ENCODE measurements at places on chromosomes 13 and 19.
A peak's percentile ranks its signal among the peaks of the same experiment; 100 is the strongest.

DNA sequence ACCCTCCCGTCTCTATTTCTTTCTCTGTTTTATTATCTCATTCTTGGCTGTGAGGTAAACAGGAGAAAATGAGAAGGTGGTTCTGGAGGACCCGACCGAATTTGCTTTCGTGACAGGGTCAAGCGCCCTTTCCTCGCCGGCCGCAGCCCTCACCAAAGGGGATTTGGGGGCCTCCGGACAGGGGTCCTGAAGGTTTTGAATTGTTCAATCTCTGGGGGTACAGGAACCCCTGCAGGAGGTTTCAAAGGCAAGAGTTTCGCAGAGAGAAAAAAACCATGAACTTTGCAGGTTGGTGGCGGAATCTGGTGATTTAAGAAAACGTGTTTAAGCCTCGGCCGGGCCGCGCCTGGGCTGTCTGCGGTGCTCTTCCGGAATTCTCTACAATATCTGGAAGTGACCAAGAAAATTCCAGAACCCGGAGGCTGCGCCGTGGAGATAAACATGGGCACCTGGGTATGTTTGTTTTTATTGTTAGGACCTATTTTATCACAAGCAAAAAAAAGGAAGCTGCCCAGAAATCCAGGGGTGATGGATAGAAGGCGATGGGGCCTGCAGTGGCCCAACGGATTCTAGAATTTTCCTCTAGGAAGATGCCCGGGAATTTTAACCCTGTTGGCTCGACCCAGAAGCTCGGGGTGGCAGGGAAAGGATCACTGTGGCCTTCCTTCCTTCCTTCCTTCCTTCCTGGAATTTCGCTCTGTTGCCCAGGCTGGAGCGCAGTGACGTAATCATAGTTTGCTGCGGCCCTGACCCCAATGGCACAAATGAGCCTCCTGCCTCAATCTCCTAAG, 14.2 kb upstream of the PTBP1 start:
- no peak for DNase-seq

- no peak for DNase-seq
Measured at GRCh38 chr13:25727250-25727649, 324.6 kb downstream of the SHISA2 start.

GRCh38 chr13:34546344-34547250, 395.5 kb upstream of the NBEA start:
- no peak for DNase-seq

DNA sequence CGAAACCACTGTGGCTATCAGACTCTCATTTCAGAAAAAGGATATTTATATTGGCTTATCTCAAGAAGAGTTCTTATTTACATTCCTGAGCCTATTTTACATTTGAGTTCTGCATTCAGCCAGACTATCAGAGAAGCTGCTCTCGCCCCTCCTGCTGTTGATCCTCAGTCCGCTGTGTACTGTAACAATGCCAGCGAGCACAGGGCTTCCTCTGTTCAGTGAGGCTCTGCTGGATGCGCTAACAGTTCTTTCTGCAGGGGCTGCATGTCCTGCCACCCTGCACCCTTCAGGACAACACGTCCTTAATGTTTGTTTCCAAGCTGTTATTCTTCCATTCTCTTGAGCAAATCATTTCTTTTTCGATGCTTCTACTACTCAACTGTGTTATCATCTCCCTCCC, 463.7 kb upstream of the SGCG start:
- no peak for DNase-seq

DNA sequence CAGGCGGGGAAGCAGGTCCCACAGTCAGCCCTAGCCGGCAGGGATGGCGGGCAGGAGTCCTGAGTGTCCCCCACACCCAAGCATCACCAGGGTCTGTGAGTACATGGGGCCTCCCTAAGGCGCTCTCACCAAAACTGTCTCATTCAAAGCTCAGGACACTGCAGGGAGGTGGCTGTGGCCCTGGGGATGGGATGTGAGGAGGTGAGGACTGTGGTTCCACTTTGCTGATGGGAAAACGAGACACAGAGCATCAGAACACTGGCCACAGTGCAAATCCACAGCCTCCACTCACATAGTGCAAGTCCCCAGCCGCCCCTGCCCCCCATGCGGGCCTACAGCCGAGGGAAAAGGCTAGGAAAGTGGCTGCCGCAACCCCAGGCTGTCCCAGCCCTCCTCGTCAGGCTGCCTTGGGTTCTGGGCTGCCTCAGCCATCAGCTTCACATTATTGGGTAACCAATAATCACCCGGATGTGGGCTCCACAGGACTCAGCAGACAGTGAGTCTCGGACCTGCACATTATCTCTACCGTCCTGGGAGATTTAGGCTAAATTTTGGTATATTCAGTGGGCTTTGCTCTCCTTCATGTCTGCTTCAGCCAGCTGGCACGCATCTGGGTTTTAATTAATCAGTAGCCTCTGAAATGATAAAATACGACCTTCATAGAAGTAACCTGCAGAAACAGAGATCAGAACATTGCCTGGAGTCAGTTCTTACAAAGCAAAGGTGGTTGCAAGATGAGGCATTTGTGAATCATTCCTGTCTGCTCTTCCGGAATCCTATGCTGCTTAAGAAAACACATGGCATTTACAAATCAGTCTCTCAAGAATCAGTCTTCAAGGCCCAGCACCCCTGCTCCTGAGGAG, 77.0 kb downstream of the SOX1 start:
- no peak for DNase-seq

DNA sequence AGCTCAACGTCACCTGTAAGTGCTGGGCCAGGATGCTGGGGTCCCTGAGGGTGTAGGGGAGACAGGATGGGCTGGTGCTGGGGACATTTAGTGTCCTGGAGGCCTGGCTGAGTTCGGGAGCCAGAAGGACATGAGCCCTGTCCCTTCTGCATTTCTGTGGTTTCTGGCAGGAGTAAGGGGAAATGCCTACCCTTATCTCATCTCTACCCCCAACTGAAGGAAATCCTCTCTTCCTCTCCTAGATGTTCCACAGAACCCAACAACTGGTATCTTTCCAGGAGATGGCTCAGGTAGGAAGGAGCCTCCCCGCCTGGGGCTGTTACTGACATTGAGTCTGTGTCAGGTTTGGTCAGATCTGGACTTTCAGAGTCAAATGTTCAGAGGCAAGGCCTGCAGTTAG, 1.2 kb downstream of the CD33 start:
- no peak for DNase-seq

DNA sequence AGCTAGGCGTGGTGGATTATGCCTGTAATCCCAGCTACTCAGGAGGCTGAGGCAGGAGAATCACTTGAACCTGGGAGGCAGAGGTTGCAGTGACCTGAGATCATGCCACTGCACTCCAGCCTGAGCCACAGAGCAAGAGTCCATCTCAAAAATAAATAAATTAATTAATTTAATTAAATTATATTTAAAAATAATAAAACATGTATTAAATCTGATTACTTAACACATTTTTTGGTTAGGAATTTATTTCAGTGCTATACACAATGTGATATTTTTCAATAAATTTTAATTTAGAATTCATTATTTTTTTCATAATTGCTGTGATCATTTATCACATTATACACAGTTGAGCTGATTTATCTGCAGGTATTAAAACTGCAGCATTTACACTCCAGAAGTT, 1101.5 kb upstream of the MIR17HG start:
- DNase-seq: no peak

- no peak for DNase-seq
Measured at GRCh38 chr13:45683701-45684100, 18.4 kb upstream of the CBY2 start.

DNA sequence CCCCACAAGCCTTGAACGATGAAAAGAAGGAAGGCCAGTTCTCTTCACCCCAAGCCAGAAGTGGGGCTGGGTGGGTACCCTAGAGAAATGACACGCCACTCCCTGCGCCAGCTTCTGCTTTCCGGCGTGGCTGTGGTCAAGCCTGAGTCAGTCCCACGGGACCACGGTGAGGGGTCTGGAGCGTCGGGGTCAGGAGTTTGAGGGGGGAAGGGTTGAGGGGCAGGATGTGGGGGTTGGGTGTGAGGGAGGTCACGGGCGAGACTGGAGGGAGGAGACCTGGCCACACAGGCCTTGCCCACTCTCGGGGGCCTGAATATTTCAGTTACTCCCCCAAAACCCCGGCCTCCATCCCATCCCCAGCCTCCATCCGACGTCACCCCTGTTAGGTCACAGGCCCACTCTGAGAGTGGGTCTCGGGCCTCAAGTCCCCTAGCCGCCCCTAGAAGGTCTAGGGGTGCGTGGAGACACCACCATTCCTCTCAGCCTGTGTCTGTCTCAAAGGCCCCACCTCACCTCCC, 500 bp upstream of the IFI30 start:
- DNase-seq: no peak

DNA sequence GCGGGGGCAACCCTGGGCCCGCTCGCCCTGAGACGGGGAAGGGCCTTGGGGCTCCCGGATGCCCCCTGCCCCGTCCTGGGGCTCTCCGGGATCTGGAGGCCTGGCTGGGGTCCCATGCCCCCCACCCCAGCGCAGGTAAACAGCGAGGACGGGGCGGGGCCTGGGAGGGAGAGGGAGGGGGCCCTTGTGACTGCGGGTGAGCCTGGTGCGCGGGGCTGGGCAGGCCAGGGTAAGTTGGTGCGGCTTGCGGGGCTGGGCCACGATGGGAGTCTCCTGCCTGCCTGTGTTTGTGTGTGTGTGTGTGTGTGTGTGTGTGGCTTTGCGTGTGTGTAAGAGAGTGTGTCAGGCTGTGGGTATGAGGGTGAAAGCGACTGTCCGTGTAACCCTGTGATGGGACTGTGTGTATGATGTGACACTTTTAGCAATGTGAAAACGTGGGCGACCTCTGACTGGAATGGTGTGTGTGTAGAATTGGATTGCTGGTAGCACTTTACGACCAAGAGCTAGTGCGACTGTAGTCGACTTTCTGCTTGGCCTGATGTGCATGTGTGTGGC, 426 bp downstream of the KLC3 start:
- DNase-seq: no peak

DNA sequence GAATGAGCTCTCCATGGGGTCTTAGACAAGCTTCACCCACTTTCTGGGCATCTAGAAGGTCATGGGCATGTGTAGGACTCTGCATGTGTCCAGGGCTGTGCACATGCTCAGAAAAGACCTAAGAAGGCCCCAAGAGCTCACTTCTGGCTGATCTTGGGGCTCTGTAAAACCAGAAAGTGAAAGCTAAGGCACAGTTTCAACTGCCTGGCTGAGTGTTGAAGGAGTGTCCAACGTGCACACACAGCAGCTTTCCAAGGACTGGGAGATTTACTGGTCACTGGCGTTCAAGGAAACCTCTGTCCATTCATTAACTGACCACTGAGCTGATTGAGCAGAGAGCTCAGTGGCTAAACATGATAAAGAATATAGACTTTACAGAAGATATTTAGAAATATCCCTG, 137.9 kb downstream of the KATNAL1 start:
- DNase-seq: no peak

DNA sequence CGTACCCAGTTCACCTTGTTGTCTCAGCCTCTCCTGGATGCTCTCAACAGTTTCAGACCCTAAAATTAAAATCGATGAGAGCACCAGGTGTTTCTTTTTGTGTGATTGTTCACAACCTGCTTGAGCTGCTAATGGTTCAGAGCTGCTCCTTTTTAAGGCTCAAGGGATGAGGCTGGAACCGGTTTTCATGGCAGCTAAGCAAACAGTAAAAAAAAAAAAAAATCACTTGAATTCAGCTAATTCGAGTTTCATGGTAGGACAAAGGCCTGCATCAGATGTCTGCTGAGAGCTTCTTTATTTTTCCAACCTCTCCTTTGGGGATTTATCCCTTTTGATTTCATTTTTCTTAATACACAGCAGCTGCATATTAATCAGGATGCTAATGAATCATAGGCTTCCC, 6.5 kb downstream of the SYCE2 start:
- peak; percentile 70 for DNase-seq

GRCh38 chr19:19540715-19541515, 2.9 kb downstream of the CILP2 start:
- peak; percentile 2 for DNase-seq

GRCh38 chr13:85508683-85509329, 290.4 kb downstream of the SLITRK6 start:
- no peak for DNase-seq

- no peak for DNase-seq
Measured at GRCh38 chr13:27354379-27354778, 70.0 kb upstream of the GTF3A start.

DNA sequence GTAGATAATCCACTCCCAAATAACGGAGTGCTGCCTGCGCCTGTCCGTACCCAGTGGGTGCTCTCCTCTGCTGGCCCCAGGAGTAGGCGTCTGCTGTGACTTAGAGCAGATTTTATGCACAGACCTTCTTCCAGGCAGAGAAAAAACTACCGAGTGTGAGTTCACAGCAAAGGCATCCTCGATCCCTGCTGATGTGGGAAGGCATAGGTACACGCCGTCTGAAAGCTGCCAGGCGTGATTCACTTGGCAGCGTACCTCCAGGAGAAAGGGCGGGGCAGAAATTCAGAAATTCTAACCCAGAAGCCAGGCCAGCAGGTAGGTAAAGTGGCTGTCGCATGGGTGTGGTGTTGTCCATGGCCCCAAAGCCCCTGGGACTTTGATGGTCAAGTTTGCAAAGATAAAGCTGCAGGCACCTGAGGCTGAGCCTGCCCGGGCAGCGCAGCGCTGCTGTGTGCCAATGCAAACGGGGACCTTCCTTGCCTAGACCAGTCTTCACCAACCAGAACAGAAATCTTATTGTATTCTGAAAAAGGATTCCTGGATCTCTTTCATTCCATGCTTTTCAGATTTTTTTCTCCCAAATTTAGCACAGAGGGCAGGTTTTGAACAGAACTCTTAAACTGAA, 36.3 kb downstream of the COL4A2 start:
- DNase-seq: no peak

GRCh38 chr13:20219577-20219976, 12.5 kb downstream of the GJB6 start:
- DNase-seq: no peak

DNA sequence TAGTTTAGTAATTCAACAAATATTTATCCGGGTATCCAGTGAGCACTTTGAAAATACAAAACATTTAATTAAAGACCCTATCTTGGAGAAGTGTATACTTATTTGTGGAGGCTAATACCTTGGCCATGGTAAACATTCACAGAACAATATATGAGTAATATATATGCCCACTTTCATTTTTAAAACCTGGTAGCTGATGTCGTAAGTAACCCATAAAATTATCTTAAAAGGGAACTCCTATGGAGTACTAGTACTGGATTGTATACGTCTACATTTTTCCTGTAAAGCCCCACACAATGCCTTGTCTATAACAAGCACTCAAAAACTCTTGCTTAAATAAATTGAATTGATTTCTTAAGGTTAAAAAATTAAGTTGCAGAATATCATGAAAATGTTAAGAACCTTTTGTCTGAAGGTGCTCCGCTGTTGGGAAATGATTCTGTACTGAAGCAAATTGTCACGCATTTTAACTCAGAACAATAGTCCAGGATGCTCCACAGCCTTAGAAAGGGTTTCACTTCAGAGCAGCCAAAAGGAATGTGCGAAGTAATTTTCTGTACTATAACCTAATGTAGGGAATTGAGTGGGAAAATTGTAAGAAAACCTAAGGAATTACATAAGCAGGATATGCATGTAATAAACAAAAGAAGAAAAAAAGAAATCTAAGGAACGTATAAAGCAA, 58.9 kb upstream of the C1QTNF9 start:
- DNase-seq: no peak

- DNase-seq: no peak
Measured at GRCh38 chr13:76314495-76314894, 571.7 kb downstream of the KCTD12 start.

DNA sequence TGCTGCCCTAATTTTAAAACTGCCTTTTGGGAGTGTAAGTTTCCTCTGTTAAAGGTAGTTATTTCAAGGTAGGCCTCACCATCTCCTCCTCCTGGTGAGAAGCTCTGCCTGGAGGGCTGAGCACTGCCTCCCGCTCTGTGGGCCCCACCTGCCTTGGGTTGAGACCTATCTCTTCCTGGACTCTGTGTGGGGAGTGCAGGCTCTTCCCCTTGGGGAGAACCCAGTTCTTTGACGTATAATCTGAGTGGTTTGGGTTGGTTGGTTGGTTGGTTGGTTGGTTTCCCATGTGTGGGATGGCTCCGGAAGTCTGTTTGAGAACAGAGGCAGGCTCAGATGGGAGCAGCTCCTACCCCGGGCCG, 39.1 kb downstream of the ACTN4 start:
- no peak for DNase-seq
